ENCODE measurements at places on chromosomes 1 and 21.

- DNase-seq = no peak
Measured at GRCh38 chr1:211606914-211607753, 28.2 kb upstream of the SLC30A1 start.

GRCh38 chr1:23867542-23867894 is 572 bp downstream of the FUCA1 start:
- no peak for DNase-seq

DNA sequence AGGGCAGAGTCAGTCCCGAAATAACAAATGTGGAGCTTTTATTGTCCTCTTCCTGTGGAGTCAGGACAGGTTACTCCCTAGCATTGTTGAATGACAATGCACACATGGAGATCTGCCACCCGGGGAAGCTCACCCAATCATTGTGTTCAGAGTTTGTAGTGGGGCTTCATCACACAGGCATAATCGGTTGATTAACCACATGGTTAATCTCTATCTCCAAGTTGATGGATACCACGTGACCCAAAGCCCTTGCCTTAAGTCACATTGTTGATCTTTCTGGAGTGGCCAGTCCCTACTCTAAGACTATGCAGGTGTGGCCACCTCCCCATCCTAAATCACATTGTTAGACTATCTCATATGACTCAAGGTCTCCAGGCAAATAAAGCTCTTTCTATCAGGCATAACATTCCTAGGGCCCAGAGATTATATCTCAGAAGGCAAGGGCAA is 2.6 kb upstream of the C1orf141 start:
- DNase-seq = no peak

GRCh38 chr21:36129219-36129618 is 5.7 kb upstream of the CBR3 start:
- no peak for DNase-seq

- peak; percentile 30 for DNase-seq
Measured at GRCh38 chr1:178774263-178774662, 49.2 kb downstream of the RALGPS2 start.

- DNase-seq = no peak
Measured at GRCh38 chr1:219381396-219381795, 207.7 kb downstream of the LYPLAL1 start.

DNA sequence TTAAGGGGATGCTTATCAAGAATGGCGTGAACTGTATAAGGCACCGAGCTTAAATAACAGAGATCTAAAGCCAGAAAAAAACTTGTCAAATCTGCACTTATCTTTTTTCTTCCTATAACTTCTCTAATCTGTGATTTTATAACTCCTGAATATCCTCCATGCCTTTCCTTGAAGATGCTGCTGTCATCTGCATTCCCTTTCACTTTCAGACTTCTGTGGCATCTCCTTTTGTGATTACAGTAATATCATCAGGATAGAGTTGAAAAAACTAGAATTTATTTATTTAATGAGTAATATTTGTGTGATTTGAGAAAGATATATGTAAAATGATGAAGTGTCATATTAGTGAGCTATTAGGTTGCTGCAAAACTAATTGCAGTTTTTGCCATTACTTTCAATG is 357.8 kb upstream of the PTBP2 start:
- no peak for DNase-seq

GRCh38 chr1:184030433-184031091 is 7.0 kb downstream of the COLGALT2 start:
- DNase-seq = peak; percentile 61

- no peak for DNase-seq
Measured at GRCh38 chr1:25675729-25676476, 59.3 kb downstream of the MAN1C1 start.

DNA sequence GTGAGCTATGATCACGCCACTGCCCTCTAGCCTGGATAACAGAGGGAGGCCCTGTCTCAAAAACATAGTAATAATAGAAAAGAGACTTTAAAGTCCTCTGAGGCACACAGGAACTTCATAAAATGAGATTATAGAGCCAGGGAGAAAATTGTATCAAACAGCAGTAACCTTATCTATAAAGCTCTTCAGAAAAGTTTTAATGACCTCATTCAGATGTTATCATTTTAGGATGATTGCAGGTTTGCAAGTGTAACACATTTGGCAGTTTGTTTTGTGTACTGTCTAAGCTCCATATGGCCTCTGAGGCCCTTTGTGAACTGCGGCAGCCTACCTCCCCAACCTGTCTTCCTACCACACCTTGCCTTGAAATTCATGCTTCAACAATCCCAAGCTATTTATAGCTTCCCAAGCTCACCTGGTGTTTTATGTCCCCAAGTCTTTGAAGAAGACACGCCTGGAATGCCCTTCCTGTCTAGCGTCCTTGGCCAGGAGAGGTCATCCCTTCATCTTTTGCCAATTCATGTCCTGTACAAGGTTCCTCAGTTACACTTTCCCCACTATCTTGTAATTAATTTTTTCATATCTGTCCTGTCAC is 8.5 kb upstream of the AKNAD1 start:
- peak; percentile 36 for DNase-seq
